ENCODE measurements at places on chromosomes 3 and 15. TPM values are rescaled to one million over a fixed set of nuclear protein-coding genes. Genes with fewer than 3 reads are reported as not detected.

GRCh38 chr3:19934098-19934566 lies at the start of gene EFHB:
Gene EFHB (minus strand): TSS chr3:19934217. CDS start chr3:19934018, 199 bp downstream.
- DNase-seq = peak; percentile 40

DNA sequence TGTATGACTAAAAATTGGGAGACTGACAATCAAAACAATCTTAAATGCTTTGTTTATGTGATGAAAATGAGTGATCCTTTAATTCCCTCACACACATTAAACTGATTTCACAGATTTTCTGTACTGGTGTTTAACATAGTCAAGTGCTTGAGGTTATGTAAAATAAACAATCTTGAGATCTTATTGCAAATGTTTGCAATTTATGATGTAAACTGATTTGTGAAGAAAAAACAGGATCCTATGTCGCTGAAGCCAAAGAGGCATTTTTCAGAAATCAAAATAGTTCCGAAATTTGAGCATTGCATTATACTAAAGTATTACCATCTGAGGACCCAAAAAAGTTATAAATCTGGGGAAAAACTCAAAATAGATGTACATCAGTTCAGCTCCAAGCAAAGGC lies 12.7 kb downstream of the SHOX2 start:
- DNase-seq = no peak

GRCh38 chr15:78968114-78968513 lies 23.3 kb upstream of the CTSH start:
- DNase-seq = no peak

DNA sequence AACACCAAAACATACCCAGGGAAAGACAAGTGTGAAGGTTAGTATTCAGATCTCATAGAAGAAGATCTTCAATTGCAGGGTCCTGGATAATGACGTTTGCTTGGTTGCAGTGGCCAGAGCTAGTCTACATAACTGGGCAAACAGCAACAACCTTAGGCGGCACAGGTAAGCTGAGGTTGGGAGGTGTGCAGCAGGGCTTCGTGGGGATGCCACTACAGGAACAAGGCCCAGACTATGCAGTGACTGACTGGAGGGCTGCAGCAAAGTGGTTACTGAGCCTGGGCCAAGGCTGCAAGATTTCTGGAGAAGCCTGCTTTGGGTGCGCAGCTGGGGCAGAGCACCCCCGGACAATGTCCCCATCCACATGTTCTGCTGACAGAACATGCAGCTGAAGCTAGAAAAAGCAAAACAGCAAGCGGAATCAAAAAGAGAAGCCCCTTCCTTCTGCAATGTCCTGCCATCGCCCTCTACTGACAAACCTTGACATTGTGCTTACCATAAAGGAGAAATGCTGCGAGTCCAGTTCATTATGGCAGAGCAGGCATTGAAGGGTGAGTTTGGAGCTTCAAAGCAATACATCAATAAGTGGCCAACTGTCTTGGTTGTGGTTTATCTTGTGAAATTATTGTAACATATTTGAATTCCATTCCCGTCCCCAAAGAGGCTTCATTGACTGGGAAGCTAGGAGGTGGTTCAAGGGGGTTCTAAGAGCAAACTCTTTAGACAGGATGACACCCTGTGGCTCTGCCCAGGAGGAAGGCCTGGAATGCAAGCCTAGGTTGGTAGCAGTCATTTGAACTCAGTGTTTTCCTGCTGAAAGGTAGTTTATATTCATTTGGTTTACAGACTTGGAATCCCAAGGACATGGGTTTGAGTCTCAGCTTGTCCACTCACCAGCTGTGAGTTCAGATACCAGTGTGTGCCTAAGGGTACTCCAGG lies 217.0 kb downstream of the PDCD6IP start:
- DNase-seq = no peak

C3orf20 gene
- total RNA-seq = not detected

All from body of pancreas (tissue), 4 donors.